GM23338 (cell line): ENCODE measurements at places on chromosomes 16 and 17.

- no peak for DNase-seq
These were observed 19.5 kb downstream of the ANKRD40 start for GRCh38 chr17:50688245-50688644.

DNA sequence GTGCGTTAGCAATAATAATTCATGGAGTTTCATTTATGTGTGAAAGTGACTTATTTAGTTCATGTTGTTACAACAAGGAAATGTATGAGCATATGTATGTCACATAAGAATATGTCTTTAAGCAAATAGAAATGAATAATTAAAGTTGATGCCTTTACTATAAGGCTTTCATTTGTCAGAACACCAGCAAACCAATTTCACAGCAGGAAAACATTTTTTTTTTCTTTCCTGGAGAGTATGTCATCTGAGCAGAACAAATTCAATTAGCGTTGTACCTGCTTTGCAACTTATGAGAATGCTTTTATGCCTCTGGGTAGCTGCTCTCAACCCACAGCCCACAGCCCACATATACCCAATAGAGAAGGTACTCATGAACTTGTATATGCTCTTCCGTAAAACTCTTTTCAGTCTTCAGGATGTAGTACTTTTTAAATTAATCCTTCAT, 26.3 kb upstream of the APOH start:
- DNase-seq, result no peak

DNA sequence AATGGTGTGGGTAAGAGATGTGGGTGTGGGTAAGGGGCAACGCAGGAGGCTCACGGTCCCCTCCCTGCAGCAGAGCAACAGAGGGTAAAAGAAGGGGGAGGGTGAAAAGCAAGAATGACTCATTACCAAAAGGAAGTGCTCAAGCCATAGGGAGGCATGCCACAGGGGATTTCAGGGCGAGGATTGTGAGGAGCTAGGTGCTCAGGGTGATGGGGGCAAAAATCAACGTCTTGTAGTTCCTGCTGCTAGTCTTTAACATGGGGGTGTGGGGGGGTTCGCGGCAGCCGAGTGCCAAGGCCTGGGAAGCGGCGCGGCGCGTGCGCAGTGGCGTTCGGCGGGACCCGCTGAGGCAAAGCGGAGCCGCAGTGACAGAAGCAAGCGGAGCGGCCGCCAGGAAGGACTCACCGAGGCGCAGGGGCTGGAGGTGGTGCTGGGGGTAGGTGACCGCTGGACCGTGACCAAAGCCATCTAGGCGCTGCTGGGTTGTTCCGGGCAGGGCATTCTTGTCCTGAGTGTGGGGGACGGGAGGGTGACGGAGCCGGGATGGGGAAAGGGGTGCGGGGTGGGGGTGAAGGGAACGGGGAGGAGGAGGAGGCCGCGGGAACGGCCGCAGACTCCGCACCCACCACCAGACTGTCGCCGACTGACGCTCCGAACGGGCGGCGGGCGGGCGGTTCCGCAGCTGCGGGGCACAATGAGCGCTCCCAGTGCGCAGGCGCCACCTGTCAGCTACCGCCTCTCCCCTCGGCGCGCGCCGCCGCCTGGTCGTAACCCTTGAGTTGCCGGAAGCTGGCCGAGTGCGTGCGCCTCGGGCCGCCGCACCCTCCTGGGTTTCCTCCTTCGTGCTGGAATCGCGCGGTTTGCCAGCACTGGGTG, at the start of gene SSH2:
Gene SSH2, minus strand, starts transcription at position 696 of the 876 bp plus-strand sequence. Its CDS starts 228 bp downstream, at position 468.
- peak; percentile 92 for DNase-seq

DNA sequence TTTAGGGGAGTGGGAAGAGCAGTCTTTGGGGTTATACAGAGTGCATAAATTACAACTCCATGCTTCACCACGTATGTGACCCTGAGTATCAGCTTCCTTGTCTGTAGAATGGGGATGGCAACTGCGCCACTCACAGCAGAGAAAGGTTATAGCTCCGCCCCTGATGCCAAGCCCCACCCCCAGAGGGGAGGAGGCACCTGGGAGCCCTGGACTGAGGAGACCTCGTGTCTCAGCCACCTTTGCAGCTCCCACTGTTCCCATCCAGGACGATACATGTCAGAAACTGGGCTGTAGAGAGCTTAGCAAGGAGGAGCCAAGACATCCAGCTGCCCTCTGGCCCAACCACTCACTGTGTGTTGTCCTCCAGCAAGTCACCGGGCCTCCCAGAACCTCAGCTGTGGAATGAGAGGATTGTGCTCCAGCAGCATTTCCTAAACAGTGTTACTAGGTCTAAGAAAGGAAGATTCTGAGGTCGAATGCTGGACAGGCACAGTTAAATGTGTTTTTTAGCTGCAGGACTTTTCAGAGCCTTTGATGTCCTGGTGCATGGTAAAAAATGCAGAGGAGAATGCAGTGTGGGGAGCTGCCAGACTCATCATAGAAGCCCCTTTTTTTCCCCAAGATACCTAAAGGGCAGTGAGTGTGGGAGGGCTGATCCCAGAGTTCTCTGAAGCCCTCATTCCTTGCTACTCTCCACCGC, 49.4 kb downstream of the BEAN1 start:
- DNase-seq, result peak; percentile 68

- DNase-seq, result no peak
These were observed 92.8 kb downstream of the GAS7 start for GRCh38 chr17:10105513-10106001.

- no peak for DNase-seq
These were observed 120.6 kb downstream of the ABCC6 start for GRCh38 chr16:16102738-16103137.

DNA sequence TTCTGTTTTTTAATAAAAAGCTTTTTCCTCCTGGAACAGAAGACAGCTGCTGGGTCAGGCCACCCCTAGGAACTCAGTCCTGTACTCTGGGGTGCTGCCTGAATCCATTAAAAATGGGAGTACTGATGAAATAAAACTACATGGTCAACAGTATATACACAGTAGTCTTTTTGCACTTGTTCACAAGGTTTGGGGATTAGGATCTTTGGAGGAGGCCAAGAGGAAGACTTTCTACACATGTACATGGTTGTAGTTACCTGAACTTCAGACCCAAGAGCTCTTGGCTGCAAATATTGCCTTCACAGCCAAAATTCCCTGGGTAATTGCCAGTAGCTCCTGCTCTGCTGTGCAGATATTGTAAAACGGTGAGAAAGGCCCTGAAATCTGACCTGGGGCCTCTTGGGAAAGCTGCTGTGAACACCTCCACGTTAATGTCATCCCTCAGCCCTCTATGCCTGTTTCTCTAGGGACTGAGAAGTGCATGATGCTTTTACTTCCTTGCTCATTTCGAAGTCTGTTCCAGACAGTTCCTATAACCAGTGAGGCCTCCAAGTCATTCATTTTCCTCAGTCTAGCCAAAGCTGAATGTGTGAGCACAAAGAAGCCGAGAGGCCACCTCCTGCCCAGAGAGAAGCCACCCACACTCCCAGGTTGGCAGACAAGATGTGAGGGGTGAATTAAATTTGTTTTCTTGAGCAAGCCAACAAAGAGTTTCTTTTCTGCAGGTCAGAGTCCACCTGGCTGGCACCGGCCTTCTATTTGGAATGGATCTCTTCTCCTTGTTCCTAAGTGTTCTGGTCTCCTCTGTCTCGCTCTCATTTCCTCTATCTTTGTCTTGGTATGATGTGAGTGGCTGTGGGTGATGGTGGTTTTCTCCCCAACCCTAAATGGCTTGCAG, 15.9 kb downstream of the ANKRD40 start:
- DNase-seq, result no peak

DNA sequence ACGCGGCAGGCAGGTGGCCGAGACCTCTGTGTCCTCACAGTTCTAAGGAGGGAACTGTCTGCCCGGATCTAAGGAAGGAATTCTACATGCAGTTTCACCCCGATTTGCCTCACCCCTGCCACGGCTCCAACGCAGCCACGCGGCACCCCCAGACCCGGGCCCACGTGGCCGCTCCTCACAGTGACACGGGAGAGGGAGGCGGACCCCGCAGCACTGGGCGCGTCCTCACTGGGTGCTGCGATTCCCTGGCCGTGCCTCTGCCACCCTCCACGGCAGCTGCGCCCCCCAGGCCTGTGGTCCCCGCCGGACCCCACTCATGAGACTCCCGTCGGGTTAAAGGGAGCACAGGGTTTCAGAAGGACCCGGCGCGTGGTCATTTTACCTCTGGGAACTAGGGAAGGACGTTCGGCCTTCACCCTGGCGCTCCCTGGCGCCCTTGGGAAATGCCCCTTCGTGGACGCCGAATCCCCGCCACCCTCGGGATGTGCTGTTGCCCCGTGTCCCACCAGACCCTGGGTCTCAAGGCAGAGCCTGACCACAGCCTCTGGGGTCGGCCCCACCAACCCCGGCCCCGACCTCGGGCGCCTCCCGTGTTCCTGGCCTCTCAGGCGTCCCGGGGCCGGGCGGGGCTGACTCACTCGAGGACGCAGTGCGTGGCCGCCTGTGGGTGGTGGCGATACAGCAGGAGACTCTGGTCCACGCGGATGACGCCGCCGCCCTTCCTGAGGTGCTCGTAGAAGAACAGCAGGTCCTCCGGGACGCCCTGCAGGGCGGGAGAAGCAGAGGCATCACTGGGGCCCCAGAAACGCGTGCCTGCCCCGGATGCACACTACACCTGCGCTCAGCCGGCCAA, 118.8 kb upstream of the METRNL start:
- DNase-seq, result no peak

DNA sequence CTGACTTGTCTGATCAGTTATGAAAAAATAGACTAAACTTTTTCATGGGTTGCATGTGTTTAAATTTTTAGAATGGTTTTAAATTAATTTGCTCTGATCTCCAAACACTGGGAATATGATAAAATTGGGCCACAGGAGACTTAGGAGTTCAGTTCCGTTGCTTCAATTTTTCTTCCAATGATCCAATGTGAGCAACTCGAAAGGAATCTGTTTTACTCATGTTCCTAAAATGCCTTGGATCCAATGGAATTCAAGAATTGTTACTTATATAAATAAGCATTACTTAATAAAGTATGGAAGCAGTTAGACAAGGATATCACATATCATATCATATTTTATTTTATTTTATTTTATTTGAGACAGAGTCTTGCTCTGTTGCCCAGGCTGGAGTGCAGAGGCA, 56.0 kb upstream of the NACA2 start:
- no peak for DNase-seq

DNA sequence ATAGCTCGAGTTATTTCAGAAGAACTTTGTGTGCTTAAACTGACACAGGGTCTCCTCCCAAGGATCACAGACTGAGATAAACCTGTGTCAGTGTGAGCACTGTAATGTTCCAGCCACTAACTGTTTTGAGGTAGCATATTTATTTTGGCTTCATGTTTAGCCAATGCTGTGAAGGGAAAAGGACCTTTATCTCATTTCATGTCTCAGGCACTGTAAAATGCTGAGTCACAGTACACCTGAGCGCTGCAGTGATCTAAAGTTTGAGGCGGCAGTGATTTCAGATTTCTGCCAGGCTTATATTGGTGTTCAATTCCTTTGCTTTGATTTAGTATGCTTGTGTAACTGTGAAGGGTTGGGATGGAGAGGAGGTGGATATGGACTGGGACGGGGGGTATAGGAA, 3.1 kb upstream of the DNAJA2 start:
- DNase-seq, result no peak

- peak; percentile 63 for DNase-seq
These were observed 68.3 kb downstream of the MARCHF10 start for GRCh38 chr17:62739645-62740388.
